ENCODE measurements at places on chromosomes 13 and 19.

DNA sequence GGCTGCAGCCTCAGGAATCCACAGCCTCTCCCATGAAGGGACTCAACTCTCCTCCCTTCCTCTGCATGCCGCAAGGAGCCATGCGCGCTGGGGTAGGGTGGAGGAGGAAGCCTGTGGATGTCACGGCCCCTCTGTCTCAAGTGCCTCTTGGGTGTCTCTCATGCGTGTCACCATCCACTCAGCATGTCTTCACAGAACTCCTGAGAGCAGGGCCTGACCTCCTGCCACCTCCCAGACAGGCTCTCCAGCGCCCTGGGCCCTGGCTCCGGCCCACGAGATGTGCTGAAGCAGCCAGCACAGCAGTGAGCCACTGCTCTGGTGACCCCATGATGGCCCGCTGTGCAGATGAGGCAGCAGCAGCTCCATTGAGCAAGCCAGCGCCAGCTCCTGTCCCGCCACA is 25.9 kb upstream of the SPACA7 start:
- DNase-seq = no peak

DNA sequence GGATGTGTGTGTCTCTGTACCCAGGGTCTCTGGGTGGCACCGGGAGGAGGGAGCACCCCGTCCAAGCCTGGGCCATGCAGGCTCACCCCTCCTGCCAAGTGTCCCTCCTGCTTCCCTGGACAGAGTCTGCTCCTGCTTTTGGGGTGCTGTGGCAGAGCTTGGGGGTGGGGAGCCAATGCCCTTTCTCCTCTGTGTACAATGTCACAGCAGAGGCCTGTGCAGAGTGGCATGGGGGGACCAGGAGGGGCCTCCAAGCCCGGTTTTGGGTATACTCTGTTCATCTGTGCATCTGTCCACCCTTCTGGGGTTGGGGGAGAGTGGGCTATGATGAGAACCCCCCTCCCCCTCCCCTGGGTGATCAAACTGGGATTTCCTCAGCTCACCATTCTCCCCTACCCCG is 33.5 kb downstream of the PDE4A start:
- no peak for DNase-seq

DNA sequence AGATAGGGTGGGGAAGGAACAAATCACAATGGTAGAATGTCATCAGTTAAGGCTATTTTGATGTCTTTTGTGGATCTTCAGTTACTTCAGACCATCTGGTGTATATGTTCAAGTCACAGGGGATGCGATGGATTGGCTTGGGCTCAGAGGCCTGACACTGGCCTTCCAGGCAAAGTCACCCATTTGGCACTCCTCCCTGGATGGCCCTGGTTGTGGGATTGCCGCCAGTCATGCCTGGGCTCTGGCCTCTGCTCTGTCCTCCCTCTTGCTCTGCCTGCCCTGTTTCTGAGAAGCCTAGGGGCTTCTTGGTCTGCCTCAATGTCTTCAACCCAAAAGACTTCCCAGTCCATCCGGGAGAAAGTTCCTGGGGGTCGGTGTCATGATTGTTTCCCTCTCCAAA is 50.2 kb downstream of the ZNF146 start:
- no peak for DNase-seq

- DNase-seq = no peak
These were observed 41.7 kb downstream of the SPATA13 start for GRCh38 chr13:24202215-24202614.

DNA sequence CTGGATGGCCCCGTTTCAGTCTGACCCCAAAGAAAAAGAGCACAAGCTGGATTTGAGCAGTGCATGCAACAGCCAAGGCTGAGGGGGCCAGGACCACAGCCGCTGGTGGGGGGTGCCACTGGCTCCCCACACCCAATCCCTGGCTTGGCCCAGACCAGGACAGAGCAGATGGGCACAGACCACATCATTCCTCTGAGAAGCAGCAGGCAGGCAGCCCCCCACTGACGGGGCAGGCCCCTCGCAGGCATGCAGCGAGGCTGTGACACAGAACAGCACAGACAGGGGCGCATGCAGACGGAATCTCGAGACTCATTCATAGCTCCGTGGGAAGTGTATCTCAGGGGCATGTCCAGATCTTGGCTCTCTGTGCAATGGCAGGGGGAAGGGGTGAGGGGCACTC is 74.9 kb downstream of the IER2 start:
- no peak for DNase-seq

GRCh38 chr13:66994097-66994496 is 236.0 kb downstream of the PCDH9 start:
- peak; percentile 47 for DNase-seq

DNA sequence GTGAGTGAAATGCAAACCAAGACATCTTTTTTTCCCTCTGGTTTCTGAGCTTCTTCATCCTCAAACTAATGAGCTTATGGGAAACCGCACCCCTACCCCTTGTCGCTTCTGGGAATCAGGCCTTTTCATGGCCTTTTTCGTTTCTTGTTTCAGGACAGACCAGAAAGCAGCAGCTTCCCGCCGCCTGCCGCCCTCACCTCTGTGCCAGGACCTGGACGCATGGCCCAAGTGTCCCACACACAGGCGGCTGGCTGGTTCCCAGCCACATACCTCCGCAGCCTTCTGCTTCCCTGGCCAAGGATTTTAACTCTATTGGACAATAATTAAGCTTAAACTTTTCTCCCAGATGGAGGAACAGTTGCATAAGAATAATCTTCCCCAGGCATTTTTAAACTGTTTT is 114.1 kb upstream of the SLITRK1 start:
- DNase-seq = no peak

DNA sequence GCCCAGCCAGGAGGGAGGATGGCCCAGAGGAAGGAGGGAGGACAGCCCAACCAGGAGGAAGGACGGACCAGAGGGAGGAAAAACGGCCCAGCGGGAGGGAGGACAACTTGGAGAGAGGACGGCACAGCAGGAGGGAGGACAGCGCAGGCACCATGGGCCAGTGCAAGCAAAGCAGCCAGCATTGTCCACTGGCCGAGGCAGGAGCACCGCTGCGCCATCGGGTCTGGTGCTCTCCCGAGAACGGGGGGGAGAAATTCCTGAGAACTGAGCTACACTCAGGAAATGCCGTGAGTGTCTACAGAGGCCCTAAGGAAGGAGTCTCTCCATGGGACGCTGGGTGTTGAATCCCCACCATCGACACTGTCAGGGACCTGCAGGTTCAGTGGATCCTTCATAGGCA is 38.5 kb upstream of the SOX1 start:
- DNase-seq = no peak

DNA sequence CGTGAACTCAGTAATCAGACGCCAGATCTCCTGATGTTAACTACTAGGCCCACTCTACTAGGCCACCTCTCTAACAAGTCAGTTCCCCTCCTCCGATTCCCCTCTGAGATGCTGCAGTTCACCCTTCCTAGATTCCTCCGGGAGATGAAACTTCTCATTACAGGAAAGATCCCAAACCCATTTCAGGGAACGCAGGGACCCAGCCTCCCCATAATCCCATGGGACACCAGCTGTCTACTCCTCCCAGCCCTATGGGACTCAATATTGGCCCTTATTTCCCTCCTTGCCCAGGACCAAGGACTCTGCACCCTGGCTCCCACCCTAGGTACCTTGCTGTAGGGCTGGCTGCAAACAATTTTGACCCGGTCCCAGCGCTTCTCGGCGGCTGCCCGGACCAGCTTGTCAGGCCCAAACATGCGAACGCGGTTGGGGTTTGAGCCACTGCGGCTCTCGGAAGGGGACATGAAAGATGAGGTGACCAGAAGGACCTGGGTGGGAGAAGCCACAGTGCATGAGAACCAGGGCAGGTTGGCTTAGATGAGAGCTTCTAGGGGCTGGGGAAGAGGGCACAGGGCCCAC is 20.9 kb downstream of the XRCC1 start:
- DNase-seq = no peak

- DNase-seq = no peak
These were observed 9.6 kb upstream of the OLFM4 start for GRCh38 chr13:53018690-53019647.

DNA sequence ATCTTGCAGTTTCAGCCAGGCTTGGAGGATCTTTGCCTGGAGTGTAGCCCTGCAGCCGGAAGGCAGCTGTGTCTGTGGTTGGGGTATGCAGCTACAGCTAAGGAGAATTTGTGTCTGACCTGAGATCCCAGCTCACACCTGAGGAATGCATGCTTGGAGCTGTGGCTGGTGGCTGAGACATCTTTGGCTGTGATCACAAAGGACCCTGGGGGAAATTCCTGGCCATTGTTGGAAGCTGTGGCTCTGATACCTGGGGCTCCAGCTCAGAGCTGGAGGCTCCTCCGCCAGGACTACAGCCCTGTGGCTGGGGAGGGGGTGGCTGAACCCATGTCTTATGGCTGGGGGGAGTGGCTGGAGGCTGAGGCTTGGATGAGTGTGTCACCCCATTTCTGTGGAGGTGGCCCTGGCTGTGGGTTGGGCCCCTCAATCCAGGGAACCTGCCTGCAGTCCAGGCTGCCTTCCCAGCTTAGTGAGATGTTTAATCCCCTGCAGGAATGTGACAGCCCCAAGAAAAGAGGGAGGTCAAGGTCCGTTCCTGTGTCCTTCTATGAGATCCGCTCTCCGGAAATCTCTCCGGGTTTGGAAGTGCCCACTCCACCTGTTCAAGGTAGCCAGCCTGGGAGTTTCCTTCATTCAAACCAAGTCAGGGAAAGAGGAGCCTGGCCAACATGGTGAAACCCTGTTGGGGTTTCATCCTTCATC is 27.6 kb downstream of the ARHGEF18 start:
- no peak for DNase-seq

DNA sequence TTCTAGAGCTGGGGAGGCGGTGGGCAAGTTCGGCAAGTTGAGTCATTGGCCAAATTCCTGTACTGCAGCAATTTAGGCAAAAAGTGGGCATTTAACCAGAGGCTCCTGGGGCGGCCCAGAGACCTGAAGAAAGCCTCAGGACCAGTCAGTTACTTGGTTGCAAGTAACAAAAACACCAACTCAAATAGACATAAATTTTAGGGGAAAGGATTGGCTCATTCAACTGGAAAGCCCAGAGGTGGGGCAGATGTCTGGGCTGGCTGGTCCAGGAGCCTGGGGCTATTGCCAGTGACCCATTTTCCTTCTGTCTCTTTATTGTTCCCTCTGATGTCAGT is 97.1 kb downstream of the SIPA1L3 start:
- no peak for DNase-seq

DNA sequence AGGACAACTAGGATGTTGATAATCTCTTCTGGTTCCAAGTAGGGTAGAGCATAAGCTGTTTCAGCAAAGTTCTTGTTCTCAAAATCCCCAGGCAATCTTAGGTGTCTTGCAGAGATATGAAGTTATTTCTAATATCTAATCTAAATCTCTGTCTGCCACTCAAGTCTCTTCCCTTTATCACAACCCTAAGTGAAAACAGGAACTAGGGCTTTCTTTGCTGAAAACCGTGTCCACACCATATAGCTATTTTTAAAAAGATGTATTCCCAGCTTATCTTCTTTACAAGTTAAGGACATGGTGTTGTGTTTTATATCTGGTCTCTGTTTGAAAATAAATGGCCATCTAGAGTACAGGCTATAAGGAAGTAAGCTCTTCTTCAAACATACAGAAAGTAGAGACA is 11.3 kb upstream of the RNASEH2B start:
- no peak for DNase-seq

DNA sequence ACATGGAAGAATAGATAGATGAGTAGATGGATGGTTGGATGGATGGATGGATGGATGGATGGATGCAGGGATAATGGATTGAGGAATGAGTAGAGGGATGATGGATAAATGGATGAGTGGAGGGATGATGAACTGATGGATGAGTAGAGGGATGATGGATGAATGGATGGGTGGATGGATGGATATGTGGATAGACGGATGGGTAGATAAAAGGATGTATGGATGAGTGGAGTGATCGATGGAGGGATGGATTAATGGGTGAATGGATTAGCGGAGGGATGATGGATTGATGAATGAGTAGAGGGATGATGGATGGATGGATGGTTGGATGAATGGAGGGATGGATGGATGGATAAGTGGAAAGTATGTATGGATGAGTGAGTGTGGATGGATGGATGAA is 533.2 kb downstream of the RFC3 start:
- DNase-seq = no peak

GRCh38 chr19:10654610-10655456 is 687 bp downstream of the ILF3 start:
- DNase-seq = peak; percentile 61

- DNase-seq = no peak
These were observed at the start of gene ATP12A for GRCh38 chr13:24680258-24680920. TSS of gene ATP12A (plus strand) at chr13:24680408. CDS start at chr13:24680744, 336 bp downstream.

- no peak for DNase-seq
These were observed 26.1 kb downstream of the IER2 start for GRCh38 chr19:13176345-13176744.

DNA sequence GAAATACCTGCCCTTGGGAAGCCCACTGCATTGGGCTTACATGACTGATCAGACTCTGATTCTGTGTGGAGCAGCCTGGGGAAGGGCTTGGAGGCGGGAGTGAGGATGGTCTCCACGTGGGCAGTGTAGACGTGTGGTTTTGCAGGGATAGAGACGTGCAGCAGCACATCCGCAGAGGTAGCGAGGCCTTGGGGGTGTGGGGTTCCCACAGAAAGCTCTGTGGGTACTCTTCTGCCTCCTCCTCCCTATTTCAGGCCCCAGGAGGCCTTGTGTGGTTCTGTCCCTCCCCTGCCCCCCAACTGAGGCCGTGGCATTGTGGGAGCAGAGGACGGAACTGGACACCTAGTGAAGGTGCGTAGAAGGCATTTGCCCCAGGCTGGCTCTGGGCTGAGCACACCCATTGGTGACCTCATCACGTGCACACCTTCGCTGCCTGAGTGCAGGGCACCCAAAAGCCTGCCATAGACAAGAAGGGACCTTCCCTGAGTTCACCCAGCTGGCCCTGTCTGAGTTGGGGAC is 28.9 kb downstream of the PPP1R37 start:
- DNase-seq = no peak

GRCh38 chr13:54226876-54227275 is 1198.3 kb downstream of the OLFM4 start:
- no peak for DNase-seq

DNA sequence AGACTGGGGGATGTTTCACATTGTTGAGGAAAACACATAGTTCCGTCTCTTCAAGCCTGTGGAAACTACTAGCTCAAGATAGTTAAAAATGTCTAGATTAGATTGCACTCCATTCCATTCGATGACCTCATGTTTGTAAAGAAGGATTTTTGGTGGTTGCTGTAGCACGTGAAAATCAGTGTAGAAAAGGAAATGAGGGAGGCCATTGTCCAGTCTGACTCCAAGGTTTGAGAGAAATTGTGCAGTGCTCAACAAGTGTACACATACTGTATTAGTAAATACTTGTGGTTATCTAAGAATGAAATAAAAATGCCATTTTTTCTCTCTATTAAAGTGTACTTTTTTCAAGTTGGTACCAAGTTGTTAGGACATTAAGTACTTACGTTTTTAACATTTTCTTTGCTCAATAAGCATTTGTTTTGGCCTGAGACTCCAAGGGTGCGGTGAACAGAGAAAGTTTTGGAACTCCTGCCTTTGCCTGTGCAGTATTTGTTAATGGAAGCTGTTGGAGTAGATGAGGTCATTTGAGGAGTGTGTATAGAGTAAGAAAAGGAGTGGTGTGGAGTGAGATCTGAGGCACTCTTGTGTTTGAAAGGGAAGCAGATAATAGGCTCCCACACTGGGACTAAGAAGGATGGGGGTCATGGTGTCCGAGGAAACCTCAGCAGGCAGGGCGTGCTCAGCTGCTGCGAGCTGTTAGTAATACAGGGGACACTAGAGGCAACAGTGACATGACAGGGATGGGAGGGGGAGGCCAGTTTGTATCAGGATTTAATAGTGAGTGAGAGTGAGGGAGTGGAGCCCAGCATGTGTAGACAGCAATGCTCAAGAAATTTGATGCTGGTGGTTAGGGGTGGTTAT is 4.4 kb downstream of the WASF3 start:
- DNase-seq = no peak
